ENCODE measurements at places on chromosomes 3 and 15.

GRCh38 chr15:28888900-28889299 lies 3.1 kb downstream of the APBA2 start:
- DNase-seq, result no peak

- DNase-seq, result no peak
Measured at GRCh38 chr3:99872923-99873254, 55.2 kb downstream of the CMSS1 start.

DNA sequence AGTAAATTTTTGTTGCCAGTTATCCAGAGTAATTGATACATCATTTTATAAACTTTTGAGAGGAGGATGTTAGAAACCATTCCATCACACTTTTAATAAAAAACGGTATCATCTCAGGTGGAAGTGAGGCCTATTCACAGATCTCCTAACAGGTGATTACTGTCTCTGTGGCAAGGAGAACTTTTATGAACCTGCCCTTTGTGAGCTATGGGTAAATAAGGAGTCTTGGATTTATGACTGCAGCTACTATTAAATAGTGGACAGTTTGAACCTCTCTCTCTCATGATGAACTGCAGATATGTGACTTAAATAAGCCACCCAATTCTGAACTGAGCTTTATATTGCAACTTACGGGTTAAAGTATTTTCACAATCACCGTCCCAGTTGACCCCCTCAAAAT lies 45.7 kb downstream of the ZFAND6 start:
- no peak for DNase-seq

- DNase-seq, result no peak
Measured at GRCh38 chr15:53834214-53834613, 74.8 kb upstream of the WDR72 start.

- DNase-seq, result no peak
Measured at GRCh38 chr3:16311960-16312451, 47.0 kb downstream of the OXNAD1 start.

DNA sequence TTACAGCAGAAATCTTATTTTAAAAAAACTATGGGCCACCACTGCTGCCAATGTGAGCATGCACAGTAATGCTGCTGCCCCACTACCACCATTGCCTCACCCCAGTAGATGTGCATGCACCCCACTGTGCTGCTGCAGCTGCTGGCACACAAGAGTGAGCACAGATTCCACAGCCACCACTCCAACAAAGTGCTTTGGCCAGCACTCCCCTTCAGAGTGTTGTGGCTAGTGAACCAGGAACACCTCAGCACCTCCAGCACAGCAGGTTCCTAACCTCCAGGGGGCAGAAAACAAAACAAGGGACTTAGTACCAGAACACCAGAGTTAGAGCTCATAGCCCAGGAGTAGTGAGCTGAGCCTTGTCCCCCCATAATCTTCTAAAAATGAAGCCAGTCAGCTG lies 629.6 kb downstream of the PYDC2 start:
- DNase-seq, result no peak

DNA sequence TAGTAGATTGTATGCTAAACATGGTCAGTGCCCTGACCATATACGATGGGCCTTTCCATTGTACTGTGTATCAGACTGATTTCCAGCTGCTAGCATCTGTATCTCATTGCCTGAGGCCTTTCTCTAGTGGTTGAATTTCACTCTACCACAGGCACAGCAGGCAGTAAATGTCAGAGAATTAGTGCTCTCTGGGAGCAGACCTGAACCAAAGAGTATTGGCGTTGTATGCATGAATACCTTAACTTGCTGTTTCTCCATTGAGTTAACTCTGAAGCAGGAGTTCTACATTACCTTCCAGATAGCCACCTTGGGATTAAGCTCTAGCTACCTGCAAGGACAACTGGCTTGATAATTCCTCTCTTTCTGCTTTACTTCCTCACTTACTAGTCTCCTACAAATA lies 439.2 kb upstream of the EPHA3 start:
- no peak for DNase-seq

- DNase-seq, result no peak
Measured at GRCh38 chr3:139098391-139098790, 53.7 kb upstream of the PRR23C start.

DNA sequence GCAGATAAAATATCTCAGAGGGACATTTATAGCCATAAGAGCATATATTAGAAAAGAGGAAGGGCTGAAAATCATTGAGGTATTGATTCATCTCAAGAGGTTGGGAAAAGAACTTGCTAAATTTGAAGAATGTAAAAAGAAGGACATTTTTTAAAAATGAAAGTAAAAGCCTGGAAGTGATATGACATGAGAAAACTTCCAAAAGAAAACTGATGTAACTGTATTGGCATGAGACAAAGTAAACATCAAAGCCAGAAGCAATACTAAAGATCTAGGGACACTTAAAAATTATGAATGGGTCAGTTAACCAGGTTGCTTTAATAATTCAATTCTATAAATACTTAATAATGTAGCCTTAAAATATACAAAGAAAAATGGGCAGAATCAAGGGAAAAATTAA lies 31.9 kb downstream of the CEP63 start:
- no peak for DNase-seq

GRCh38 chr3:63955830-63956545 lies 43.8 kb upstream of the SCAANT1 start:
- DNase-seq, result no peak

GRCh38 chr3:195803289-195803908 lies 8.3 kb downstream of the MUC4 start:
- no peak for DNase-seq

- DNase-seq, result no peak
Measured at GRCh38 chr3:181637056-181637455, 74.7 kb upstream of the SOX2 start.

GRCh38 chr3:120419797-120420196 lies 31.0 kb downstream of the FSTL1 start:
- DNase-seq, result no peak

DNA sequence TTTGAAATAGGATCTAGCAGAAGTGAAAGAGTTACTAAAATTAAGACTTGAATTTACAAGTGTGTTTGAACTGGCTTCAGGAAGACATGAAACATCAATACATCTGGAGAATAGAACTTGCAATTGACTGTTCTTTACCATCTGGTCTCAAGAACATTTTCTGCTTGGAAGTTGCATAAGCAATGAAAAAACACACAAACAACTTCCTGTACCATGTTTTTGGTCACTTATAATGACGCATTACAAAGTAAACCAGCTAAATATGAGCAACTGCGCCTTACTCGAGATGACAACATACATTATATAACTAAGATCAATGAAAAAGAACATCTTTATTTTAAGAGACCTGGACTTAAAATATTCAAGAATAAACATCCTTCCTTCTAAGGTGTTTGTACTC lies 112.5 kb downstream of the TIGIT start:
- DNase-seq, result no peak

GRCh38 chr15:41894251-41894790 lies 468 bp upstream of the SPTBN5 start:
- no peak for DNase-seq

GRCh38 chr15:25989327-25989726 lies 126.2 kb upstream of the ATP10A start:
- DNase-seq, result no peak

DNA sequence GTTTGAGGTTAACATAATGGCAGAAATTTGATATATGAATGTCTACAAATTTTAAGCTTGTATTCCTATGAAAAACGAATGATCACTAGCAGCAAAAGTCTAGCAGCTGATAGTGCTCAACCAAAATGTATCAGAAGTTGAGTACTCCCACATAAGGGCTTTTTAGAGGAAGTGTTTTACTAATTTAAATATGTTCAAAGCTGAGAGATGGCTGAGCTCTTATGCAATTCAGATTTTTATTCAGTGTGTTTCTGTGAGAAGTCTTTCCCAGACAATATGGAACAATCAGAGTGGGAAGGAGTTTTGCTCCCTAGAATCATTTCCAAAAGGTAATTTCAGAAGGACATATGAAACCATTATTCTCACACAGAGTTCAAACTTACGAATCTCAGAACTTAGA lies 327.0 kb downstream of the ZPLD1 start:
- no peak for DNase-seq

DNA sequence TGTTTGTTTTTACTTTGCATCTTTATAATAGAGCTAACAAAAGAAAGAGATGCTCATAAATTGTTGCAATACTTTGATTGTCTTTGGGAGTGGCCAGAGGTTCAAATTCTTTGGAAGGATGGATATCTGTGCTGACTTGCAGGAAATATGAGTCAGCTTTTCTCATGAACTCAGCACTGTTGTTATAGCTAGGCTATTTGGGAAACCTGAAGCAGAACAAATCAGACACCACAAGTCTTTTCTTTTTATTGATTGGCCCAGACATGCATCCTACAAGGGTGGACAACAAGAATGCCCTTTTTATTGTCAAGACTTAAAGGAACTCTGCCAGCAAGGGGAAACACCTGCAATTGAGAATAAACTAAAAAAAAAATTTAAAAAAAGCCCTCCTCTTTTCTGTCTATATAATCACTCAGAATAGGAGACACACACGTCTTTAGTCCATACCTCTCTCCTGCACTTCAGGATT lies 4.6 kb upstream of the DENND4A start:
- DNase-seq, result no peak

GRCh38 chr3:53040351-53040820 lies 5.5 kb downstream of the SFMBT1 start:
- DNase-seq, result no peak

GRCh38 chr3:41652931-41653330 lies 309.0 kb downstream of the ULK4 start:
- DNase-seq, result no peak

DNA sequence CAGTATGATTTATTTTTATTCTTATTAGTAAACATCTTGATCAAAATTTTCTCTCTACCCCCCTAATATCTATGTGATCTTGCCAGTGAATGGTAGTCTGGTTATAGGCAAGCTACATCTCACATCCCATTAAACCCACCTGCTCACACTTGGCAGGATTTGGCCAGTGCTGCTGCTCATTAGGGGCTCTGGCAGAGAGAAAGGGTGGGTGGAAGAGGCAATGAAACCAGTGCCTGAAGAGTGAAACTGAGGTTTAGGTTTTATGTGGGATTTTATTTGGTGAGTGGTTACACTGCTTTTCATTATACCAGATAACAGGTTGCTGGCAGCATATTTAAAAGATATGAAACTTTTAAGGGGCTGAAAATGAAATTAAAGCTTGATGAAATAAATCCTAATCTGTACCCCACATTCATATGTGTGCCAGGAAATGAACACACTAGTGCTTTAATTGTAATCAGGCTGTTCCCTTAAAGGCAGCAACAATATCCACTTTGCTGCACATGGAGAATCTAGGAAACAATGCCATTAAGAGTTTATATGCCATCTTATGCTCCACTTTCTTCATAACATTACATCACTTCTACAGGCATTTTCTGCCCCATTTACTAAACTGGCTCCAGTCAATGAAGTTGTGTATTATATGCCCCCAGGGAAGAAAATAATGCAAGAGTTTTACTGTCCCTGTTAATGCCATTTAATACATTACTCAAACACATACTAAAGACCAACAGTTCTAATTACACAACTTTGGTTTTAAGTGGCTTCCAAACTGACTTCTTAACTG lies 688.7 kb downstream of the MECOM start:
- DNase-seq, result no peak

- no peak for DNase-seq
Measured at GRCh38 chr3:126339466-126339865, 17.7 kb downstream of the KLF15 start.

- no peak for DNase-seq
Measured at GRCh38 chr3:171123915-171124314, 97.4 kb upstream of the SLC2A2 start.

DNA sequence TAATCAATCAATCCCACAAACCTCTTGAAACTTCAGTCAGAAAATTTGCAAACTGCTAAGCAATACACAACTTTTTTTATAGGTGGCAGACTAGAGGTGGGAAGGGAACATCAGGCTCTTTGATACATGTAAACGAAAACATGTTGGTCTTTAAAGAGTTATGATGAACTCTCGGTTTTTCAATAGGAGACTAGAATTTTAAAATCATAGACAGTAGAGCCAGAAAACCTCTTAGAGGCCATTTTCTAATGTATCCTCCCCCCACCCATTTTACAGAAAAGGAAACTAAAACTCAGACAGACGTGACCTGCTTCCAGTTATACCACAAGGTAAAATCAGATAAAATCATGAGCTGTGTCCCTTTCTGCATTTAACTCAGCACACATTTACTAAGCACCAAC lies 179.1 kb upstream of the LPP start:
- no peak for DNase-seq

DNA sequence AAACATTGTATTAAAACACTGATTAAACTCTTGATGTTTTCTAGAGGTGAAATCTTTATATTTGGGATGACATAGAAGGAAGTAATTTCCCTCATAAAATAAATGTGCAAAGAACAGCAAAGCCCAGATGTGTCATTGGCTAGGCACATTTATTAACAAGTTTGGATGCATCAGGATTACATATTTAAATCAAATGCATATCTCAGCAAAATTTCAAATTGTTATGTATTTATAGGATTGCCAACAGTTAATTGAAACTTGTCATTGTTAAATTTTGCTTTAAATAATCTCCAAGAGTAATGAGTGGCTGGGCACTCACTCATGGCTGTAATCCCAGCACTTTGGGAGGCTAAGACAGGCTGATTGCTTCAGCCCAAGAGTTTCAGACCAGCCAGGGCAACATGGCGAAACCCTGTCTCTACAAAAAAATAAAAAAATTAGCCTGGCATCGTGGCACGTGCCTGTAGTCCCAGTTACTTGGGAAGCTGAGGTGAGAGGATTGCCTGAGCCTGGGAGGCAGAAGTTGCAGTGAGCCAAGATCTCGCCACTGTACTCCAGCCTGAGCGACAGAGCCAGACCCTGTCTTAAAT lies 28.2 kb downstream of the ARIH1 start:
- DNase-seq, result no peak

DNA sequence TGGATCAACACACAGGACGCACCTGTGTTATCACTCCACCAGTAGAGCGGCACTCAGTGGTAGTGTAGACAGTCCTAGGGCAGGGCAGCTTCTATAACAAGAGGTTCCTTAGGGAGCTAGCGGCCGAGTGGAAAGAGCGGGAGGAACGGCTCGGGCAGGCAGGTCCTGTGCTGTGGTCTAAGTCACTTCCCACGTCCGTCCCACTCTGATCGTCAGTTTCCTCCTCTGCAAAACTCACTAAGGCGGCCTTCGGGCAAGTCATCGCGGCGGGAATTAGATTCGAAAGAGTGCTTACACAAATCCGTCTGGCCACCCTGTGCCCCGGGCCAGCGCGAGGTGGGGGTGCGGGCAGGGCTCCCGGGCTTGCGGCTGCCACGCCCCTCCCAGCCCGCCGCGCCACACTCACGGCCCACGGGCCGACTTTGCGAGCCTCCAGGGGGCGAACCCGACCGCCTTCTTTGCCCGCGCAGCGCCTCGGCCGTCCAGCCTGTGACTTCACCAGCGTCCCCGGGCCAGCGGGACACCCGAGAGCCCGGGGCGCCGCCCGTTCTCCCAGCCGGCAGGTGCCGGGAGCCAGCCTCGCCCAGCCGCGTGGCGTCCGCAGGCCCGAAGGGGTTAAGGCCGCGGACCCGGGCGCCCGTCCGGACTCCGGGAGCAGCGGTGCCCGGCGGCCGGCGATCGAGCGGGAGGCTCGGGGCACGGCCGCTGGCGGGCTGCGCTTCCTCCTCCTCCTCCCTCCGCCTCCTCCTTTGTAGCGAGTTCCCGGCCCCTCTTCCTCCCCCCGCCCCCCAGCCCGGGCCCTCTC lies 416 bp upstream of the CORO2B start:
- DNase-seq, result no peak

- DNase-seq, result no peak
Measured at GRCh38 chr15:62717496-62717895, 325.1 kb upstream of the TPM1 start.

GRCh38 chr3:123758081-123758564 lies 126.0 kb downstream of the MYLK start:
- no peak for DNase-seq

Data from activated CD8-positive, alpha-beta memory T cell treated with anti-CD3 and anti-CD28 coated beads for 48 hours (primary cell).